ENCODE measurements at places on chromosomes 2 and 18.

DNA sequence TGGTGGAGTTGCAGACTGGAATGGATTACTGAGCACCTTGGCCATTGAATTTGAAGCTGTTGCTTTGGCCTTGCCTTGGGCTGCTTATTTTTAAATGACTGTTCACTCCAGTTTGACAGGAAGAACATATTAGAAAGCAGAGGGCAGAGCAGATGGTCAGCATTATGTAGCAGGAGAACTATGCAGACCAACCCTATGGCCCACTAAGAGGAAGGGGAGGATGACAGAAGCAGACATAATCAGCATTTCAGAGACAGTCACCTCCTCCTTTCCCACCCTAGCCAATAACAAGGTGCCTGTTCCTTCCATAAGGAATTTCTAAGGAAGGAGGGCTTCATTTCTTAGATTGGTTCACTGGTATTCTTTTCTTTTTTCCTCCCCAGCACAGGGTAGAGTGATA, 2.4 kb downstream of the CHRNA1 start:
- no peak for DNase-seq

DNA sequence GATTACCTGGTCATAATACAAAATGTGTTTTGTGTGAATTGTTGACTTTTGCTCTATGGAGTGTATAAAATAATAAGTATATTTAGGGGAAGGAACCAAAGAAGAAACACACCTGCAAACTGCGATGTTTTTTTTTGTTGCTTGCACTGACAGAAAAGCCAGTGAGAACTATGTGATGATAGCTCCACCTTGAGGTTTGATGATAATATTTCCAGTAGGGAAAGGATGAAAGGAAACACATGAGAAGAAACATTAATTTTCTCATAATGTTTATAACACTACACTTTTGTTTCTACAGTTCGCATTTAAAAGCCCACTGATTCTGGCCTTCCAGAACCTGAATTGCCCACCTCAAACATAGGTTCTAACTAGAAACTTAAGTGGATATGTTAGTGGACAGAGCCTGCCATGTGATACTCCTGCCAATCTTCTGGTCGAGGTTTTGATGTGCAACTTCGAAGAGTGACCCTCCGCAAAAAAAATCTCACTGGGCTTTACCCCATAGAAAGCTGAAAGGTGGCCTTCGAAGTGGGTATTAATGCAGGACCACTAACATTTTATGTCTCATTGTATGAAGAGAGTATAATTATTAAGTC, 476.4 kb upstream of the SPHKAP start:
- no peak for DNase-seq

DNA sequence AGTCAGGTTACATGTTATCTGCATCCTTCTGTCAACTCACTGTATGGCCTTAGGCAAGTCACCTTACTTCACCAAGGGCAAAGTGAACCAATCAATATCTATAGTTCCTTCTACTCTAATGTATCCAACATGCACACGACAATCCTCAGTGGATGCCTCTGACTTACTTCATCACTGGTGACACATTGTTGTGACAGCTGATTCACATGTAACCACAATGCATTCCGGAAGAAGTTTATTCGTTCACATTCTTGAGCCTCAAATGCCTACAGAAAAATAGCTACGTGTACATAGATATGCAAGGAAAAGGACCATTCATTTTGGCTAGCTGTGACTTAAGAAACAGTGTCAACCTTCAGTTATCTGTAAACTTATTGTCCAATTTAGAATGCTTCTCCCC, 26.3 kb upstream of the EPG5 start:
- no peak for DNase-seq

DNA sequence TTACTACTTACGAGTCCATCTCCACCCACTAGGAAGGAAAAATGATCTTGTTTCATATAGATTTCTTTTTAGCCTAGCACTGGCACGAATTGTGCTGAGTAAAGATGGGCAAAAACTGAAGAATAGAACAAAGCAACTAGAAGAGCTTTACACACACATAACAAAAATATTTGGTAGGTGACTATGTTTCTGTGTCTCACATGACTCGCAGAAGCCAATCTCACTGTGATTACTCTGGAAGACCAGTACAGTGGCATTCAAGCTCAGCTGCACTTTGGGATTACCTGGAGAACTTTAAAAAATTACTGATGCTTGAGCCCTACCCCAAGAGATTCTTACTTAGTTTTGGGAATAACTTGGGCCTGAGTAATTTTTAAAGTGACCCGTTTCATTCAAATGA, 378.7 kb downstream of the METTL4 start:
- no peak for DNase-seq

GRCh38 chr2:14557111-14557510, 75.4 kb upstream of the LRATD1 start:
- no peak for DNase-seq

GRCh38 chr2:108385411-108386071, 7.8 kb downstream of the SULT1C4 start:
- no peak for DNase-seq

- no peak for DNase-seq
Observed at GRCh38 chr2:221001381-221001801, 570.7 kb downstream of the EPHA4 start.

GRCh38 chr2:85695691-85696668, 1.8 kb downstream of the GNLY start:
- no peak for DNase-seq

DNA sequence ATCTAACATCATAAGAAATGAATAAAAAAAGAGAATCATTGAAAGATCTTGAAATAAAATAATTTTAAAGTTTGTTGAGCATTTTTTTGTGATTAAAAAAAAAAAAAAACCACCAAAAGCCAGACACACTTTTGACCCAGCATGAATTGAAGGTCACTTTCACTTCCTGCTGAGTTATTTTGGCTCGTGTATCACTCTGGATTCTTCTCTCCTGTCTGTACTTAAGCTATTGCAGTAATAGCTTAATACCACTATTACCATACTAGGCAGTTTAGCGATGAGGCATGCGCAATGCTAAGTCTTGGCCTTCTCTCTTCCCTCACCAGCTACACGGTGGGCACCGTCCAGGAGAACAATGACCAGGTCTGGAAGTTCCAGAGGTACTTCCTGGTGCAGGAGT, 54.5 kb upstream of the SPP2 start:
- DNase-seq = no peak
